ENCODE measurements at places on chromosomes 3 and 15.

GRCh38 chr3:16568532-16568931 lies 36.7 kb downstream of the DAZL start:
- no peak for DNase-seq

DNA sequence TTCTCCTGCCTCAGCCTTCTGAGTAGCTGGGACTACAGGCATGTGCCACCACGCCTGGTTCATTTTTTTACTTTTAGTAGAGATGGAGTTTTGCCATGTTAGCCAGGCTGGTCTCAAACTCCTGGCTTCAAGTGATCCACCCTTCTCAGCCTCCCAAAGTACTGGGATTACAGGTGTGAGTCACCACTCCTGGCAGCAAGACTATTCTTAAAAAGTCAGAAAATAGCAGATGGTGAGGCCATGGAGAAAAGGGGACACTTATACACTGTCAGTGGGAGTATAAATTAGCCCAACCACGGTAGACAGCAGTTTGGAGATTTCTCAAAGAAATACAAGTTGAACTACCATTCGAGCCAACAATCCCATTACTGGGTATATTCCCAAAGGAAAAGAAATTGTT lies 603.3 kb upstream of the TBL1XR1 start:
- DNase-seq = no peak

- DNase-seq = no peak
These were observed 164.7 kb downstream of the SQOR start for GRCh38 chr15:45799508-45799907.

DNA sequence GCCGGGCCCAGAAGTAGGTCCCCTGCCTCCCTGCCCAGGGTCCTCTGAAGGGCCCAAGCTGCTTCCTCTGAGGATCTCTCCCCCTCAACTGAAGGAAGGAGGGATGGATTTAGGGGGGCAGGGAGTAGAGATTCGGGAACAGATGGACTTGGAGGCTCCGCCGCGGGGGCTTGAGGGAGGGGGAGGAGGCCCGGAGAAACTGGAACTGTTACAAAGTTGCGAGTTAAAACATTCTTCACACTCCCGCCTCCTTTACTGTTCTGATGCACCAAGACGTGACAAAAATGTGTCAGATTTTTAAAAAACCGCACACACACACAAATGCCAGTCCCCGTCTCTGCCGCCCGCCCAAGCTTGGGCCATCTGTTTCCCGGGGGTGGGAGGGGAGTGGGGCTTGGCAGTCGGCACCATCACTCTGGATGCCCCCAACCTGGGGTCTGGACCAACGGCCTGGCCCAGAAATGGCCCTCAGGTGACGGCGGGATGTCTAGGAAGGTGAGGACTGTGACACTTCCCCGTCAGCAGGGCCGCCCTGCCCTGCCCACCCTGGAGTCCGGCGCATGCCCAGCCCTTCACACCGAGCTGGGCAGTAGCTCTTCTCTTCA lies 25.0 kb upstream of the LINGO1 start:
- no peak for DNase-seq

DNA sequence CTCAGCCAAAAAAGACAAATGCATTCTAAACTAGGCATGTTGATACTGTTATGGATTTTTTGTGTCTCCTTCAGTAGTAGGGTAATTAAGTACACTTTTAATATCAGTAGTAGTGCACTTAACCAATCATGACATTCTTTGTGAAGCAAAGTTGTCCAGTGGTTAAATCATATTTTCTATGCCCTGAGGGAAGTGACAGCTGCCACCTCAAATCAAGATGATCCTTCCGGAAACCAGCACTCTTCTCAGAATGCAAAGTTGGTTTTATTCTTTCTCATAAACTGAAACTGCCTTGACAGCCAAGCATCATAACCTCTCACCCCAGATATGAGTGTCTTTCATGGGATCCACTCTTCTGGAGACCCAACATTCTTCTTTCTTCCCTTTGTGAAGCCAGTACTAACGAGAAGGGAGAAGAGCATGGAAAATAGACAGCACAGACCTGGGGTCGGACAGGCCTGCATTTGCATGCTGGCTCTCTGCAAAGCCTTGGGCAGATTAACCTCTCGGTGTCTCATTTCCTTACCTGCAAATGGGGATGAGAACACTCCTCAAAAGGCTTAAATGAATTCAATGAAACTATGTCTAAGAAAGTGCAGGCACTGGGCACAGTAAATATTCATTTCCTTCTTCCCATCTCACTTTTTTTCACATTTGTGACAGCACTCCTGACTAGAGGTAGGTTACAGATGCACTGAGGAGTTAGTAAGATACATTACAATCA lies 13.2 kb downstream of the AAGAB start:
- DNase-seq = peak; percentile 56
